ENCODE measurements at places on chromosomes 11 and 22. TPM values are rescaled to one million over a fixed set of nuclear protein-coding genes. Genes with fewer than 3 reads are reported as not detected.

- no peak overlapping the region for H3K27ac ChIP-seq
- H3K27me3 ChIP-seq = peaks cover 3% of the 10 kb centered on the region
- no peaks in the 10 kb centered on the region for H3K4me1 ChIP-seq
- DNase-seq = no peak
Measured at GRCh38 chr11:130188585-130189347, 29.2 kb downstream of the ST14 start.

DNA sequence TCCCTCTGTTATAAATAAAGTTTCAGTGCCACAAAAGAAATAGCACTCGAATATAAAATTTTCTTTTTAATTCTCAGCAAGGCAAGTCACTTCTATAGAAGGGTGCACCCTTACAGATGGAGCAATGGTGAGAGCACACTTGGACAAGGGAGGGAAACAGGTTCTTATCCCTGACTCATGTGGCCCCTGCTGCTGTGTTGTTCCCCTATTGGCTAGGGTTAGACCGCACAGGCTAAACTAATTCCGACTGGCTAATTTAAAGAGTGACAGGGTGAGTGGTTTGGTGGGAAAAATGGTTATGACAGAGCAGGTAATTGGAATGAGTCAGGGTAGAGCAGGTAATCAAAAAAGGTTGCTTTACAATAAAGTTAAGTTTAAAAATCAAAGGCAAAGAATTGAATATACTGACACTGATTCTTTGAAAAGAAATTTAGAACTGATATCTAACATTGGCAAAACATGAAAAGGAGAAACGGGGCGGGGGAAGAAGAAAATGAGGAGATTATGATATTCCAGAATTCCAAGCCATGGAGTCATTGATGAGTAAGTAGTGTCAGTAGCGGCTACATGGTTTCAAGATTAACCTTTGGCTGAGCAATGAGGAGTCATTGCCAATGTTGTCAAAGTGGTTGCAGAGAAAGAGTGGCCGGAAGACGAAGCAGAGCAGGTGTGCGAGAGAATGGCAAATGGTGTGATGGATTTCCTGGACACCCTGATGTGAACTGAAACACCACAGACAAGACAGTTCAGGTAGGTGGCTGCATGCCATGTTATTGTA lies 48.4 kb upstream of the MRGPRX1 start:
- H3K27ac ChIP-seq = no peak overlapping the region
- peak; percentile 69 for DNase-seq
- H3K27me3 ChIP-seq = no peaks in the 10 kb centered on the region
- H3K4me3 ChIP-seq = no peak overlapping the region

GRCh38 chr11:28798286-28798685 lies 690.1 kb downstream of the METTL15 start:
- no peaks in the 10 kb centered on the region for H3K4me1 ChIP-seq
- no peaks in the 10 kb centered on the region for H3K36me3 ChIP-seq
- H3K27me3 ChIP-seq = no peaks in the 10 kb centered on the region
- no peak for DNase-seq
- H3K27ac ChIP-seq = no peak overlapping the region

DNA sequence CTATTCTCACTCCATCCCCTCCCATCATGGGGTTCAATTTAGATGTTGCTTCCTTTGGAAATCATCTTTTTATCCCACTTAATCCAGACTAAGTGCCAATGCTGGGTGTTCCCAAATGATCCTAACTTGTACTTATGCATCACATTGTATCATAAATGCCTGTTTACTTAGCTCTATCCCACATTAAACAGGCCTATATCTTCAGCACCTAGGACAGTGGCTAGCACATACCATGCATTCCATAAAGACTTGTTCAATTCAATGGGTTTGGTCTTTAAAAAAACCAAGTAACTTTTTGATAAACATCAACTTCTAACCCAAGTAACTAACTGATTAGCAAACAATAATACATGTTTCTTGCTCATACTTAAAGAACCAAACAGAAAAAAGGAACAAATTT lies 40.6 kb downstream of the RSF1 start:
- no peaks in the 10 kb centered on the region for H3K4me1 ChIP-seq
- H3K36me3 ChIP-seq = no peaks in the 10 kb centered on the region
- DNase-seq = peak; percentile 53
- H3K27ac ChIP-seq = no peak overlapping the region
- no peak overlapping the region for H3K4me3 ChIP-seq
- no peaks in the 10 kb centered on the region for H3K27me3 ChIP-seq

DNA sequence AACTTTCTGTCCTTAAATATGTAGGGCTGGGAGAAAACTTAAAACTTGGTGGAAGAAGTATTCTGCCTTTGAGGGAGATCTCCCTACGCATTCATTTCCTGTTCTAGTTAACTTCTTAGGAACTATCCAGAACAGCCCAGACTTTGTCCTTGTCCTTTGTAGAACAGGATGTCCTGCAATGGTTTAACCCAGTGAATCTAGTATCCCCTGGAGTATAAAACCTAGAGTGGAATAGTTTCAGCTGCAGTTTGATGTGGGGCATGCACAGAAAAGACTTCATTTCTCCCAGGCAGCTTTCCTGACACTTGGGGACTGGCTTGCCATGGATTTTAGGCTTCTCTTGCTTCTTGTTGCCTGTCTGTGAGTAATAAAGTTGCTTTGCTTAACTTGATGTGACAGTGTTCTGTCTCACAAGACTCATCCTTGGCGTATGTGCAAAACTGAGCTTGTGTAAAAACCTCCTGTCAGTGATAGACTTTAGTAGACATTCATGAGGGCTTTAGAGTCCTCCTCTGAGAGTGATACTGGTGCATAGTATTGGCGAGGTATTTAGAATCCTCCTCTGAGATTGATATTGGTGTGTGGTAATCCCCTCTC lies 28.2 kb downstream of the ARHGAP42 start:
- H3K36me3 ChIP-seq = no peaks in the 10 kb centered on the region
- H3K4me3 ChIP-seq = no peak overlapping the region
- DNase-seq = no peak
- H3K4me1 ChIP-seq = peaks cover 10% of the 10 kb centered on the region

- no peaks in the 10 kb centered on the region for H3K36me3 ChIP-seq
- no peak for DNase-seq
- peaks cover 7% of the 10 kb centered on the region for H3K27me3 ChIP-seq
- H3K27ac ChIP-seq = no peak overlapping the region
- H3K4me1 ChIP-seq = no peaks in the 10 kb centered on the region
Measured at GRCh38 chr11:44659641-44660040, 67.1 kb upstream of the TSPAN18 start.

GRCh38 chr11:37951996-37952395 lies 1354.0 kb upstream of the RAG2 start:
- DNase-seq = no peak
- H3K4me1 ChIP-seq = no peaks in the 10 kb centered on the region
- H3K27ac ChIP-seq = no peak overlapping the region
- no peaks in the 10 kb centered on the region for H3K36me3 ChIP-seq

DNA sequence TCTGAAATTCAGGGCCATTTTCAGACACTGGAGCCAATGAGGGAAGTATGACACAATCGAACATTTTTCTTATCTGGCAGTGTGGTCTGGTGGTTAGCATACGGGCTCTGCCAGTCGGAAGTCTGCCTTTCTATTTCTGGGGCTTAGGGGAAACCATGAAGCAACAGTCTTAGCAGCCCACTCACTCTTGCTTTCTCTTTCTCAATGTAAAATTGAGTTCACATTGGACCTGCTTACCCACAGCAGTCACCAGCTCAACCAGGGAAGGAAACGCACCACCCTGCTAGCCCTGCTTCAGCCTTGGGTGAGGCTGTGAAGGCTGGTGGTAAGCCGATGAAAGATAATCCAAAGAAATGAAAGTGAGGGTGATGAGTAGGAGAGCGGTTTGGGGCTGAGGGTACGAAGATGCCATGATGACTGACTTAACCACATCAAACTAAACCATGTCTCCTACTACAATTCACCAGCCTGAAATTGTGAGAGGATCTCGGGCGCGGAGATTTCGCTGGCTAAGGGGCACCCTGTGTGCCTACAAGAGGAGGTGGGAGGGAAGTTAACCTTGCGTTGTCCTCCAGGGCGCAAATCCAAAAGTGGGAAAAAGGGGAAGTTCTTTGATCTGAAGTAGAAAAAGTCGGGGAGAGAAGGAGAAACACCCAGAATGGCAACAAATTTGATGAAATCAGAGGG lies 2.0 kb upstream of the LMO2 start:
- DNase-seq = no peak
- peaks cover 2% of the 10 kb centered on the region for H3K27me3 ChIP-seq
- no peak overlapping the region for H3K27ac ChIP-seq
- no peaks in the 10 kb centered on the region for H3K36me3 ChIP-seq
- no peaks in the 10 kb centered on the region for H3K4me1 ChIP-seq
- H3K4me3 ChIP-seq = no peak overlapping the region

DNA sequence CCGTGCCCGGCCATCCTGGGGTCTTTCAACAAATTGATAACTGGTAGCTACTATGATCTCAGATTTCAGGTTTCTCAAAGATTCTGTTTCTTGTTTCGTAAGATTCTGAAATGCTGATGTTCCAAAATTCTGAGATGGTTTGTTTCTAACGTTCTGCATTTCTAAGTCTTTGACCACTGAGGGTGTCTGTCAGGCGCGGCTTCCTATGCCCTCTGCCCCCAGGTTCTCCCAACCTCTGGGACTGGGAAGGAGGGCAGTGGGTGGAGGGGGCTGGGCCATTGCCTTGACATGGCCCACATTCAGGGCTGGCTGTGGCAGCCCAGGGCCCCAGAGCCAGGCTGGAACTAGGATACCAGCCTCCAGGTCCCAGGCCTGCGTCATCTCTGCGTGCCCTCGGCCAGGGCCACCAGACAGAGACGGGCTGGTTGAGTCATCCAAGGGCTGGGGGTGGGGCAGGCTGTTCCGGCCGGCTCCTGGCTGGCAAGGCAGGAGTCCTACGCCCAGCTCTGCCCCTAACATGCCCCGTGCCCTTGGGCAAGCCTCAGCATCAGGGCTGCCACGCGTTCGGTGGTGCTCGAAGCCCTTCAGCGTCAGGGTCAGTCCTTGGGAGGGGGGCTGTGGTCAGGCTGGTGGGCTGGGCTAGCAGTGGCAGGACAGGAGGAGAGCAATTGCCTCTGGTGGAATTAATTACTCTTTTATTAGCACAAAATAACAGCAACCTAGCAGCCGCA lies 5.2 kb downstream of the TMEM134 start:
- no peak overlapping the region for H3K4me3 ChIP-seq
- H3K27ac ChIP-seq = peak overlapping the region; percentile 16
- H3K27me3 ChIP-seq = no peaks in the 10 kb centered on the region
- H3K36me3 ChIP-seq = no peaks in the 10 kb centered on the region

- no peaks in the 10 kb centered on the region for H3K36me3 ChIP-seq
- no peaks in the 10 kb centered on the region for H3K4me1 ChIP-seq
- no peak for DNase-seq
- no peaks in the 10 kb centered on the region for H3K27me3 ChIP-seq
Measured at GRCh38 chr22:49134076-49134475, 693.6 kb downstream of the BRD1 start.

DNA sequence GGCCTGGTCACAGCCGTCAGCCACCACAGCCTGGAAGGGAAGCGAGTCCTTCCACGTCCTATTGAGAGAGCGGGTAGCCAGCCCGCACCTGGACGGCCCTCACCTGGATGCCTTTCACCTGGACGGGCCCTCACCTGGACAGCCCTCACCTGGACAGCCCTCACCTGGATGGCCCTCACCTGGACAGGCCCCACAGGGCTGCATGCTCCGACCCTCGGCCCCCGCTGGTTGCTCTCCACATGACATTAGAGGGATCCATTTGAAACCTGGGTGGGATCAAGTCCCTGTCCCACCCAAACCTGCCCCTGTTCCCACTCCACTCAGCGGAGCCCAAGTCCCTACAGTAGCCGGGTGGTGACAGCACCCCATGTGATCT lies 3.7 kb downstream of the C1QTNF6 start:
- H3K27me3 ChIP-seq = no peaks in the 10 kb centered on the region
- peaks cover 18% of the 10 kb centered on the region for H3K4me1 ChIP-seq
- no peak overlapping the region for H3K27ac ChIP-seq
- no peak for DNase-seq

GRCh38 chr11:113204280-113204679 lies 110.1 kb upstream of the TTC12 start:
- no peak overlapping the region for H3K27ac ChIP-seq
- H3K36me3 ChIP-seq = no peaks in the 10 kb centered on the region
- H3K4me3 ChIP-seq = no peak overlapping the region
- DNase-seq = no peak

- no peak for DNase-seq
- no peak overlapping the region for H3K4me3 ChIP-seq
- no peaks in the 10 kb centered on the region for H3K27me3 ChIP-seq
Measured at GRCh38 chr11:43489869-43490465, 131.2 kb downstream of the TTC17 start.

DNA sequence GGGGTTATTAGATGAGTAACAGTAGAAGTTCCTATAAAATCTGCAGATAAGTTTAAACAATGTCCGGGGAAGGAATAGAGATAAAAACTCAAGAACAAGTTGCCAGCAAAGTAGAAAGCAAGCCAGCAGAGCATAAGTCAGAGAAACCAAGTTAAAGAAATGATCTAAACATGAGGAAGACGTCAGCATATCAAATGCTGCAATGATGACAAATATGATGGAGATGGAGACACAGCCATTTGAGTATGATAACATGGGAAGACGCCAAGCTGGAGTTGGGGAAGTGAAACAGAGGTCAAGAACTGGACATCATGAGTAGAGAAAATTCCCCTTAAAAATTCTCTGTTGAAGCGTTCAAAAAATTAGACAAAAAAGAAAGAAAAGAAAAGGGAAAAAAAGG lies 571.5 kb downstream of the CNTN5 start:
- DNase-seq = no peak
- no peak overlapping the region for H3K27ac ChIP-seq
- no peaks in the 10 kb centered on the region for H3K4me1 ChIP-seq
- no peaks in the 10 kb centered on the region for H3K27me3 ChIP-seq
- H3K4me3 ChIP-seq = no peak overlapping the region

- H3K36me3 ChIP-seq = no peaks in the 10 kb centered on the region
- no peaks in the 10 kb centered on the region for H3K27me3 ChIP-seq
- H3K27ac ChIP-seq = peak within 1 kb of the TSS; percentile 100
Measured at GRCh38 chr11:118572061-118572980, at the start of gene ARCN1. Gene ARCN1 (plus strand): TSS chr11:118572409. CDS start chr11:118572548, 139 bp downstream.

AMPD3 gene
- 24.9 TPM for total RNA-seq

MPEG1 gene
- not detected for total RNA-seq

OR52H1 gene
- 0.51 TPM for total RNA-seq

CNGA4 gene
- total RNA-seq = 0.17 TPM

GPHA2 gene
- total RNA-seq = not detected

ARCN1 gene
- 87.8 TPM for total RNA-seq

RAB39A gene
- total RNA-seq = not detected

RCOR2 gene
- total RNA-seq = 5.6 TPM
